ENCODE measurements at places on chromosomes 11 and 22.

DNA sequence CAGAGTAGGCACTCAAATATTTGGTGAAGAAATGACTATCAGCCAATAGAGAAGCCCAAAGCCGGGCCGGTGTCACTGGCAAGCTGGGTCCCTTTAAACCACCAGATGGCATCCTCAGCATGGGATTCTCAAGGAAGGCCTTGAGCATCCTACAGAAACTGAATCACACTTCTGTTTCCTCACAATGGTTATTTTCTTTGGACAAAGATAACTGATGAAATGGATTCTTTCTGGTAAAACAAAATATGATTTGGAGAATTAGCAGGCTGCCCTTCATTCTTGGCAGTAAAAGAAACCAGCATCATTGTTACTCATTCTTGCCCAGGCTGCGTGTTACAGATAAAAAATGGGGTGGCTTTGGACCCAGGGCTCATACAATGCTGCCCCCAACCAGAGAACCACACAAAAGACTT, 30.3 kb upstream of the ASPHD2 start:
- DNase-seq: peak; percentile 29

DNA sequence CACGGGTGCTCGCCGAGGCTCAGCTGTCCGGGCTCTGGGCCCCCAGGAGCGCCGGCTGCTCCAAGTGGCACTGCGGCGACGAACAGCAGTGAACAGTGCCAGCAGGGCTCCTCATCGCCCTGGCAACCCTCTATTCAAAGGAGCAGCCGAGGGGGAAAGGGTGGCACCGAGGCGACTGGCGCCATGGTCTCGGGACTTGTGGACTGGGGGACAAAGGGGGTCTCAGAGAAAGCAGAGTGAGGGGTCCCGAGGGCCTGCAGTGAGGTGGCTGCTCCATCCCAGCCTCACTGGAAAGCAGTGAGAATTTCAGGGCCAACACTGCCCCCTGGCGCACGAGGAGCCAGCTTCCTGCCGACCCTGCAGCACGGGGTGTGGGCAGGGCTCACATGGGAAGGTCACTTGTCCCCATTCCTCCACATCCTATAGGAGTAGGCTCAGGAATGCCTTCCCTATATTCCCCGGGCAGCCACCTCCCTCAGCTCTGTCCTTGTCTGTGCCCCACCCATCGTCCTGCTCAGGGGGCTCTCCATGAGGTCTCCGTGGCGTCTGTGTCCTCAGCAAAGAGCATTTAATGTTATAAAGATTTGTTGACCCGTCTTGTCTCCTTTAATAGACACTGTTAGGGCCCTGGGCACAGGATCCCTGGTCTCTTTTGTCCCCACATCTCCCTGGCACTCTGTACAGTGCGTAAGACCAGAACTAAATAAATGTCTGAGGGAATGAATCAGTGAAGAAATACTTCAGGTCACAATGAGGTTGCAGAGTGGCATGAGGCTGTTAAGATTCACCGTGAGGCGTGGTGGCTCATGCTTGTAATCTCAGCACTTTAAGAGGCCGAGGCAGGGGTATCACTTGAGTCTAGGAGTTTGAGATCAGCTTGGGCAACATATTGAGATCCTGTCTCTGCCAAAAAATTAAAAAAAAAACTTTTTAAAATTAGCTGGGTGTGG, 26.4 kb downstream of the LRFN4 start:
- DNase-seq: peak; percentile 73

GRCh38 chr11:45967506-45967905, 45.0 kb downstream of the LARGE2 start:
- DNase-seq: no peak

GRCh38 chr11:36153551-36153950, 135.7 kb downstream of the COMMD9 start:
- DNase-seq: no peak

GRCh38 chr11:60971520-60971919, at the start of gene CD6:
TSS of gene CD6 (plus strand) at chr11:60971680. CDS start at chr11:60971866, 186 bp downstream.
- no peak for DNase-seq

GRCh38 chr11:77410076-77410827, 63.6 kb downstream of the PAK1 start:
- no peak for DNase-seq

DNA sequence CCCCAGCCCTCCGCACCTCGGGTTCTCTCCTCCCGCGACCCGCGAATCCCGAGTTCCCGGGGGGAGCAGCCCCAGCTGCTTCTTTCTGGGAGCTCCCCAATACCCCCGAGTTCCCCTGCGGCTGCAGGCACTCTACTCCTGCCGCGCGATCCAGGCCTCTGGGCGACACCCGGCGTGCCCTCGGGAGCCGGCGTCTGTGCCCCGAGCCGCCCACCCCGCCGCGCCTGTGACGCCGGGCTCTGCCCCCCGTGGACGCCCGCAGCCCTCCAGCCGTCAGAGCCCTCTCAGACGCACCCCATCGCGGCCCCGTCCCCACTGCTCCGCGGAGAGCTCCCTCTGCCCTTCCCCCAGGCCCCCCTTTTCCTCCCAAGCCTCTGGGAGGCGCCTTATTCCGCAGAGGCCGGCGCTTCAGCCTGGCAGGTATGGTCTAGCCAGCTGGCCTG, 422 bp downstream of the GLB1L2 start:
- no peak for DNase-seq

DNA sequence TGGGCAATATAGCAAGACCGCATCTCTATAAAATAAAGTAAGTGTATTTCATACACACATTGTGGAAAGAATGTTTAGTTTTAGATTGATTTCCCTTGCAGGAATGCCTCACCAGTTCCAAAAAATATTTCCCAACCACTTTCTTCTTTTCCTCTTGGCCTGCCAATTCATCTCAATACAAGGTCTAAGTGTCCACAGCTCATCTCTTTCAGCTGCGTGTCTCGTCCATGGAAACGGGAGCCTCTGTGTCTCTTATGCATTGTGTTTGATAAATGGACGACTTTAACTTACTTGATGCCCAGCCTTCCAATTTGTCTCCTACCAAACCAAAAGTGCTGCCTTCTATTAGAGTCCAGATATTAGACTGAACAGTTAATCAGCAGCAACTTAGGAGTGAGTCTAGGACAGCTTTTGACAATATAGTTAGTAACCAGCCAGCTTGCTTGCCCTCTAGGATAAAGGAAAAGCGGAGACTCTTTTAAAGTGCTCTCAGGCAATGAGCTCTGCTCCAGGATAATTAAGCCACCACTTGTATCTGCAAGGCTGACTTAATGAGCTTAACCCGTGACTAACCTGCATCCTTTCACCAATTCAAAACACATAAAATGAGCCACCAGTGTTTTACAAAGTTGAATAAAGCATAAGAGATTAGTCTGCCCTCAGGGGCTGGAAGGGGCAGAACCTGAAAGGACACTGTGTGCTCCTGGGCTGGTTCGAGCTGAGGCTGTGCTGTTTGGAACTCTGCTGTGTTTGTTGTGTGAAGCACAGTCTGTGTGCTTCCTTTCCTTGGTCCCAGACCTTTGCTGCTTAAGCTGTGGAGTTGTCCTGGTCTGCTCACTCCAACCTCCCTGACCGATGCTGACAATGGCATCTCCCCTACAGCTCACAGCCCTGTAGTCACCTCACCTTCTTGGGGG, 27.5 kb downstream of the FBXO7 start:
- DNase-seq: no peak

Measured in anterior cingulate cortex (tissue), 58 donors.